Caudate nucleus (tissue), 63 donors: ENCODE measurements at places on chromosomes 5 and 9.

DNA sequence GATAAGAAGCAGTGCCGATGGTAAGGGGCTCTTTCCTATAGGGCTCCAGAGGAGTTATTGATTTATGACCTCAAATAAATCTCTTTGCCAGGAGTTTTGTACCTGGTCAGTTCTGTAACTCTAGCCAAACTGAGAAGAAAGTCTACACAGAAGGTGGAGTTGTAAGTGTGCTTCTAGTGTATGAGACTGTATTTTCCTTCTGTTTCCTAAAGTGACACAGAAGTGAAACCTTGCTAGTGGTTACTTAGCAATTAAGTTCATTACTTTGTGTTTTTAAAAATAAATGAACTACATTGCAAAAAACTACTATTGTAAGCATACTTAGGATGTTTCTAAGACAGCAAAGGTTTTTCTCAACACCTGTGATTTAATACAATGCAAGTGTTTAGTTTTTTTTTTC is 48.7 kb upstream of the ACTBL2 start:
- no peak for DNase-seq

- no peak for DNase-seq
Observed at GRCh38 chr5:135729321-135729786, 105.1 kb upstream of the SLC25A48 start.

- DNase-seq, result no peak
Observed at GRCh38 chr5:15827741-15828140, 327.8 kb downstream of the FBXL7 start.

- DNase-seq, result no peak
Observed at GRCh38 chr9:99637641-99638040, 184.0 kb upstream of the NR4A3 start.

GRCh38 chr5:53133020-53133419 is 23.5 kb upstream of the MOCS2 start:
- DNase-seq, result no peak

DNA sequence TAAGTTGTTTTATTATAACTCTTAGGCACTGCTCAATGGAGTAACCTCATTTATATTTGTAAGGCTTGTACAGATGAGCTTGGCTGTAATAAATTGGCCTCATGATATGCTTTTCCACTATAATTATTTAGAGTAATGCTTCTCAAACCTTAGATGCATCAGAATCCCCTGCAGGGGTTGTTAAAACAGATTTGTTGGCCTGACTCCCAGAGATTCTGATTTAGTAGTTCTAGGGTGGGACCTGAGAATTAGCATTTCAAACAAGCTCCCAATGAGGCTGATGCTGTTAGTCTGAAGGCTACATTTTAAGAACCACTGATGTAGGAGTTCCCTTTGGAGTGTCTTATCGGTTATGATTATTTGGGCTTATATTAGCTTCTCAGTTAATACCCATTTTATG is 38.2 kb upstream of the ARSB start:
- no peak for DNase-seq

- no peak for DNase-seq
Observed at GRCh38 chr9:95580812-95581761, 64.3 kb upstream of the PTCH1 start.

DNA sequence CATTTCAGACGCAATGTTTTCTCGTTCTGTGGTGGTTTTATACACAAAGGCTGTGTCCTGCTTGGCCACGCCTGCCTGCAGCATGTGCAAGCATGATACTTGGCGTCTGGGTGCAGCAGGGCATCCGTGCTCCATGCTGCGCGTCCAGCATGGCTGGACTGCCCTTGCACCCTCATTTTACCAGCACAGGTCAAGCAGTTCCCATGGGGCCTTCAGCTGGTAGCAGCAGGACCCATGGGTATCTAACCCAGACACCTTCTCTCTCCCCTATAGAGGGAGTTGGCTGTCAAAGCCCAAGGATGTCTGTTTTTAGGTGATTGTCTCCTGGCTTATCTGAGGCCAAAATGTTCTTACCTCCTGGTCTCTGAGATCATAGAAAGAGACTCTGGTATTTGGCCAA is 158.3 kb upstream of the PITX1 start:
- no peak for DNase-seq

- no peak for DNase-seq
Observed at GRCh38 chr9:135565141-135565628, 3.6 kb downstream of the PAEP start.

GRCh38 chr5:16784843-16785791 is 151.0 kb downstream of the MYO10 start:
- no peak for DNase-seq

DNA sequence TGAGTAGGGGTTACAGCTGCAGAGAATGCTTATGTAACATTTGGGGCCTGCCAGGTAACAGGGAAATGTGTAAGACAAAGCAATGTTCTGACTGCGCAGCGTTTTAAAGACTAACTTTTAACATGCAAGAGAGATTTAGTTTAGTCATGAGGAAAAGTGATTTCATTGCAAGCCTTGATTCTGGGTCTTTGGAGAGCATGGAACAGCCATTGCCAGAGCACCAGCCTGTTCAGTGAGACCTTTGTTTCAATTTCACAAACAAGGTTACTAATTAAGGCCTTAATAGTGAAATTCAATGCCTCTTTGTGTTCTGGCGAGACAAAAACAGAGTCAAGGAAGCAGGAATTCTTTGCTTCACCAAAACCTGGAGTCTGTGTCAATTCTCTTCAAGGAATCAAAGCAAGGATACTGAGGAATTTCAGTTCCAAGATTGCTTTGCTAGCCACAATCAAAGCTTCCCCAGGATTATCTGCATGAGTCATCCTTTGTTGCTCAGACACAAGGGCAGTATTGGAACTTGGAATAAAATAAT is 14.4 kb downstream of the CKMT2 start:
- no peak for DNase-seq

DNA sequence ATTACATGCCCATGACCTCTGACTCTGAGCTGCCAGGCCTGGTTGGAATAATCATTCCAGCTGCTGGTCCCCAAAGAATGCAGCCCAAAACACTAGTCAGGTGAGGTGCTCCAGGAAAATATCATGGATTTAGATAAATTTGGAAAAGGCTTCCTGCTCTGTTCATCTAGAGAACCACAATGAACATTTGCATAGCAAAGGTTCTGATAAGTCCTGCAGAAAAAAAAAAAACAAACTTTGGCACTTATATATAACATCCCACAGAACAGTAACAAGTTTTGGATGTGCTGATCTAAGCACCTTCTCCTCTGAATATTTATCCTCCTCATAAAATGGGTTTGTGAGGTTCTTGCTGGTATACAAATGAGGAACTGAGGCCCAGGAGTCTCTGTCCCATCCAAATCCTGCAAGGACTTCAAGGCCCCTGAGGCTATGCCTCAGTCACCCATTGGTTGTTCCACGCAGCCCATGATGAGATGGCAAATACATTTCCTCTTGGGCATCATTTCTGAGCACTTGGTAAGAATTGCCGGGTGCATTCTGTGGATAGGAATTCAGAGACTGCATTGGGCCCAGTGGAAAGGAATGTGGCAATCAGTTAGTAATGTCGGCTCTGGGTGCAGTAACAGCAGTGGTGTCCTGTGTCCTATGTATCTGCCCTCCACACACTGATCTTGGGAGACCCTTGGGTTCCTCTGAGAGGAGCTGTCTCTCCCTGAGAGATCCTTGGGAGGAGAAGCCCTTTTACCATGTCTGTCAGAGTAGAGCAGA is 73.4 kb upstream of the ASS1 start:
- no peak for DNase-seq

GRCh38 chr5:82622205-82622604 is 344.1 kb upstream of the RPS23 start:
- DNase-seq, result no peak

DNA sequence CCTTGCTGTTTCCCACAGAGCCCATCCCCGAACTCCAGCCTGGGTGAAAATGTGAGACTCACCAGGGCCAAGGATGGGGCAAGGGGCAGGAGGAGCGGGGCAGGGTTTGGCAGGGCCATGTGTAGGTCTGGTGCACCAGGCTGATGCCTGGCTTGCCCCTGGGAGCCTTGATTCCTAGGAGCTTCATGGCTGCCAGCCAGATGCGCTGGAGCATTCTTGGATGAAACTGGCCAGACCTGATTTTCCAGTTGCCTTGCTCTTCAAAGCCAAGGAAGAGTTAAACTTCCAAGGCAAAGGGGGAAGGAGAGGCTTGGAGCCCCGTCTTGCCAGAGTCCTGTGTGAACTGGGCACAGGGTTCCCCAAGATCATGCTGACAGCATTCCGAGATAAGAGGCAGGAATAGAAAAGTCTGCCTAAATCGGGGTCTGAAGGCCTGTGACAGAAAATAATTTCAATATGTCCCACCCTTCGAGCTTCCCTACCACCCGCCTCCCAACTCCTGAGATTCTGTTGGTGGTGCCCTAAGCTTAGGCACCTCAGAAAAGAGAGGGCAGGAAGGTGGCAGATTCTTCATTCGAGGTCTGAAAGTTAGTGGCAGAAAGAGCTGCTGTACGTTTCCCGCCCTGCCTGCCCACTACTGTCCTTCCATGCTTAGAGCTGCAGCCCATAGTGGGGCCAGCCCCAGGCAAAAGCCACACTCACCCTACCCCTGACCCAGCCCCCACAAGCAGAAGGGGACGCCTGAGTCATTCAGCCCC is 20.4 kb downstream of the FAT2 start:
- DNase-seq, result no peak

DNA sequence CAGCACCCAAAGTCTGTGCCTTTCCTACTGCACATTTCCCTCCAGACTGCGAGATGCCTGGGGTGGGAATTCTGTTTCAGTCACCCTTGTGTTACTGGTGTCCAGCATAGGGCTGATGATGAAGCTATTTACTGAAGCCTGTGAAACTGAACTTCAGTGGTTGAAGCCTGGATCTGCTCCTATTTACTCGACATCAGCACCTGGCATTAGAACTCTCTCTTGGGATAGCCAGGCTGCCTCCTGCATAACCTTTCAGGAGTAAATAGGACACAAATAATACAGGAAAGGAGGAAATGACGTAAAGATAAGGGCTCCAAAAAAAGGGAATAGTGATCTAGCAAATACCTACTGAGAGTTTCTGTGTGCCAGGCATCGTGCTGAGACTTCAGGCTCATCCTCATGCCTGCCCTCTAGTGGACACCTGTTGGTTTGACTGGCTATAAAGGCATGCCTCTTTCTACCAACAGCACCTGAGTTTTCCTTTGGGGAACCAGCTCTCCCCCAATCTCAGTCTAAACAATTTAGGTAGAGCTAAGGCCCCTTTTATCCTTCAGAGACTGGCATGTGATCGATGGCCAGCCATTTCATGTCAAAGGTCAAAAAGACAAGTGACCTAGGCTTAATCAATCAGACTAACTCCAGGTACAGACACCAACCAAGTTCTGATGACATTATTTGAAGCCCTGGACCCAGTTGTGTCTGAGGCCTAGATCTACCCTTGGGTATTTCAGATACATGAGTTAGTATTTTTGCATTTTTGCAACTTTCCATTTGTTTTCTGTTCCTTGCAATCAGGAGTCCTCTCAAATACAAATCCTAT is 192.1 kb upstream of the TRIM32 start:
- no peak for DNase-seq
